Stimulated activated CD8-positive, alpha-beta memory T cell treated with anti-CD3 and anti-CD28 coated beads, Interleukin-15, amount 100 ng/mL, for 1 hour (primary cell): ENCODE measurements at places on chromosomes 12 and 14.

GRCh38 chr12:80684077-80684495 is 23.3 kb upstream of the MYF6 start:
- DNase-seq: no peak

DNA sequence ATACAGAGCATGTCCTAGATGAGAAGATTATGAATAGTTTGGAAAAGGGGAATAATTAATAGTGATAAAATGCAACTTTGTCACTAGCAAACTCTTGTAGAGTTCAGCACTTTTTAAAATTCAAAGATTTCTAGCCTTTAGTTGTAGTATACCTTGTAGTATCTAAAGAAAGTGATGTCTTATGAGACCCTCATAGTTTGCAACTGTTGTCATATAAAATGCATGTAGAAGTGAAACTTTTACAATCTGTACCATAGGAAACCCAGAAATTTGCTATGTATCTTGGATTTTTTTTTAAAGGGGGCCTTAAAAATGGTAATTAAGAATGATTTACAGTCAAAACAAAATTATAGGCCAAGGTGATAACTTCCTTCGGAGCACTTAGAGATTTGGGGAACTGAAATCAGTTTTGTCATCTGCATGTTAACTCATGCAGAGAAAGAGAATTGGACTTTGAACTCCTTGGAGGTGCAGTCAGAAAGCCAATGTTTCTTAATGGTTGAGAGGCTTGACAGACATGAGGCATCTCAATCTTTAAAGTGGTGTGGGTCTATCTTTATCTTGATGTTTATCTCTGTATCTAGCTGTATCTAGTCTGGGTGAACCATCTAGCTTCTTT is 1.3 kb downstream of the LRRK2 start:
- DNase-seq: no peak

- DNase-seq: no peak
These were observed 874.5 kb downstream of the FLRT2 start for GRCh38 chr14:86404425-86404824.

GRCh38 chr14:92400579-92401444 is 77.8 kb downstream of the SLC24A4 start:
- no peak for DNase-seq
